ENCODE measurements at places on chromosomes 1 and 21.

GRCh38 chr1:182698971-182699370 lies 14.6 kb upstream of the RGS8 start:
- DNase-seq = no peak

- no peak for DNase-seq
These were observed 57.5 kb upstream of the RBM15 start for GRCh38 chr1:110281363-110282290.

DNA sequence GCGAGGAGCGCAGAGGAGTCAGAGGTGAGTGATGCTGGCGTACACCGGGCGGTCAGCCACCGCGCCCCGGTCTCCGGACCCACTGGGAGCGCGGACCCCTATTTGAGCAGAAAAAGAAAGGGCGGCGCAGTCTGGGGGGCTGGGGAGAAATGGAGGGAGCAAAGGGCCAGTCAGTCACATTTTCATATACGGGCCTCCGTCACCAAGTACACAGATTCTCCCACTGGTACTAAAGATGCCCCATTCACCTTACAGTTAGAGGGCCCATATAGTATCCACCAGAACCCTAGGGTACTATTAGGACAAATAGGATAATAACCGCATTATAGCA lies 573 bp downstream of the C2CD4D start:
- DNase-seq = no peak

DNA sequence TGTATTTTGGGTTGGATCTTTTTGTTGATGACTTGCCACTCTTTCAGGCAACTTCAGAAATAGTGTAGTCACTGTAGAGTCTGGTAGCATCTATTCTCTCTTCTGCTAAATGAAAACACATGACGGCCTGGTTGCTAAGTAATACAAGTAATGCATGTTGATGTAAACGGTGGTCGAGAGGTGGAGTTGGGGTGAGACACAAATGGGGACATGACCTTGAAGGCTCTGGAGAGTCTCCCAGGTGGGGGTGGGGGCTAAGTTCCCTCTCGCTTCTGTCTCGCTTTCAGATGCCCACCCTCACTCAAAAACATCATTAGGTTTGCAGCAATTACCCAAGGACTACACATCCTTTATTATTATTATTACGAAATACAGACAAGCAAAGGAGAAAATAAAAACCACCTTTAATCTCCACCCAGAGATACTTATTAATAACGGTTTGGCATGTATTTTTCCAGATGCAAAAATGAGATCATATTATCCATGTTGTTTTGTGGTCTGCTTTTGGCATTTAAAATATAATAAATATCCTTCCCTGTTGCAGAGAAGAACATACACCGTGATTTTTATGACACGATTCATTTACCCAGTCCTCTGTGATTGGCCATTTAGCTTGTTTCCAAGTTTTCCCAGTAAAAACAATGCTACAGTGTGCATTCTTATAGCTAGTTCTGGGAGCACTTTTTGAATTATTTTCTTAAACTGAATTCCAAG lies 138.1 kb downstream of the MIS18A start:
- DNase-seq = no peak

DNA sequence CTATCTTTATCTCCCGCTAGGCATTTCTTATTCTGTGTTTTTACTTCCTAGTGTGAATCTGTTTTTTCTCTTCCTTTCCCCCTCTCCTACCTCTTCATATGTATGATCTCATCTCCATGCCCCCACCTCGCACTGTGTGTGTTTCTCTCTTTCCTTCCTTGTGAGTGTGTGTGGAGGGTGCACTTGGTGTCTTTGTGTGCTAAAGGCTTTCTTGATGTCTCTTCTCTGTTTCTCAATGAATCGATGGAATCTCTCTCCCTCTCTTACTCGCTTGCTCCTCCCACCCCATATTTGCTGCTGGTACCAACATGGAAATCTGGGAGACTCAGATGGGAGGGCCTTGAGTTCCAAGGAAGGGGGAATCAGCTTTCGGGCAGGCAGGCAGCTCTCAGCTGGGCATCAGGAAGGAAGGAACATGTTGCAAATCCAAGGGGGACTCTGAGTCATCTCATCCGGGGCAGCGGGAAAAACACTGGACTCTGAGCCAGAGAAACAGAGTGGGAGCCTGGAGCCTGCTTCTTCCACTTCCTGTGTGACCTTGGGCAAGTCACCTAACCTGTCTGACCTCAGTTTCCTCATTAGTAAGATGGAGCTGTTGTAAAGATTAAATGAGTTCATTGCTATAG lies 147.5 kb downstream of the PTPRU start:
- peak; percentile 21 for DNase-seq

All from iris pigment epithelial cell (primary cell).